ENCODE measurements at places on chromosomes 1 and 21. TPM values are rescaled to one million over a fixed set of nuclear protein-coding genes. Genes with fewer than 3 reads are reported as not detected.

ADAMTS4 gene
- total RNA-seq: 0.57 TPM

SV2A gene
- 1.5 TPM for total RNA-seq

KRTAP13-2 gene
- 2.3 TPM for total RNA-seq

AMY2B gene
- total RNA-seq: 8.5 TPM

CCDC185 gene
- total RNA-seq: not detected

OR14A2 gene
- not detected for total RNA-seq

KIAA1614 gene
- 0.74 TPM for total RNA-seq

FMO2 gene
- 1.1 TPM for total RNA-seq

C1orf141 gene
- not detected for total RNA-seq

OR2M3 gene
- not detected for total RNA-seq

MANEAL gene
- 18.2 TPM for total RNA-seq

SAMSN1 gene
- 2.5 TPM for total RNA-seq

SLFNL1 gene
- total RNA-seq: 0.30 TPM

BCAR3 gene
- 47.7 TPM for total RNA-seq

- DNase-seq: no peak
Observed at GRCh38 chr1:178254433-178254832, 160.5 kb downstream of the RASAL2 start.

DNA sequence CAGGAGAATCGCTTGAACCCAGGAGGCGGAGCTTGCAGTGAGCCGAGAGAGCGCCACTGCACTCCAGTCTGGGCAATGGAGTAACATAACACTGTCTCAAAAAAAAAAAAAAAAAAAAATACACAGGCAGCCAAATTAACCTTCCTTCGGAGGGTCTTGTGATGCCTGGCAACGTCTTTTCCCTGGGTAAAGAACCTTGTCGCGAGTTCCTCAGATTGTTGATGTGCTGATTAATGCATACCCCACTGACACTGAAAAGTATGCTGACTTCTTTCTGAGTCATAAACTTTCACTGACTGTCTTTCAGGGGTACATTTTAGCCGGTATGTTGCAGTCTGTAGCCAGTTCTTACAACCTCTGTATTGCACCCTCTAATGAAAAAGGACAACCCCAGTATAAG, 95.1 kb upstream of the SOD1 start:
- DNase-seq: no peak

GRCh38 chr1:54566438-54567141, 18.6 kb downstream of the ACOT11 start:
- DNase-seq: no peak

DNA sequence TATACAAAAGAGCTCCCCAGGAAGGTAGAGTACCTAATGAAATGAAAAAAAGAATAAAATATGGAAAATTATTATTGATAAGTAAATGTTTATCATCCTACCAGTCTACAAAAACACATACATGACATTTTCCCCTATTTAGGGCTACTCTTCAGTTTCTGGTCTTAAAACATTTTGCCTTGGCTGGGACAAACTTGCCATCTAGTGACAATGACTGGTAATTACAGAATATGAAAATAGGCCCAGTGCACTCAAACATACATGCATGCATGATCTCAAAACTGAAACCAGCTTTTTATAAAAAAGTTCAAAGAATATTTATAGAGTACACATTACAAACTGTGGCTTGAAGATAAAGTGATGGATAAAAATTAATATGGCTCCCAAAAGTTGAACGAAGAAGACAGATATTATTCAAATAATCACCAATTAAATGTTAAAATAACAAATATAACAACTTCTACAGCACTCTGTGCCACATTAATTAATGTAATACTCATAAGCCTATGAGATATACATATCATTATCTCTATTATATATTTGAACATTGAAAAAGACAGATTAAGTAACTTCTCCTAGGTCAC, 10.5 kb upstream of the RNPC3 start:
- no peak for DNase-seq

DNA sequence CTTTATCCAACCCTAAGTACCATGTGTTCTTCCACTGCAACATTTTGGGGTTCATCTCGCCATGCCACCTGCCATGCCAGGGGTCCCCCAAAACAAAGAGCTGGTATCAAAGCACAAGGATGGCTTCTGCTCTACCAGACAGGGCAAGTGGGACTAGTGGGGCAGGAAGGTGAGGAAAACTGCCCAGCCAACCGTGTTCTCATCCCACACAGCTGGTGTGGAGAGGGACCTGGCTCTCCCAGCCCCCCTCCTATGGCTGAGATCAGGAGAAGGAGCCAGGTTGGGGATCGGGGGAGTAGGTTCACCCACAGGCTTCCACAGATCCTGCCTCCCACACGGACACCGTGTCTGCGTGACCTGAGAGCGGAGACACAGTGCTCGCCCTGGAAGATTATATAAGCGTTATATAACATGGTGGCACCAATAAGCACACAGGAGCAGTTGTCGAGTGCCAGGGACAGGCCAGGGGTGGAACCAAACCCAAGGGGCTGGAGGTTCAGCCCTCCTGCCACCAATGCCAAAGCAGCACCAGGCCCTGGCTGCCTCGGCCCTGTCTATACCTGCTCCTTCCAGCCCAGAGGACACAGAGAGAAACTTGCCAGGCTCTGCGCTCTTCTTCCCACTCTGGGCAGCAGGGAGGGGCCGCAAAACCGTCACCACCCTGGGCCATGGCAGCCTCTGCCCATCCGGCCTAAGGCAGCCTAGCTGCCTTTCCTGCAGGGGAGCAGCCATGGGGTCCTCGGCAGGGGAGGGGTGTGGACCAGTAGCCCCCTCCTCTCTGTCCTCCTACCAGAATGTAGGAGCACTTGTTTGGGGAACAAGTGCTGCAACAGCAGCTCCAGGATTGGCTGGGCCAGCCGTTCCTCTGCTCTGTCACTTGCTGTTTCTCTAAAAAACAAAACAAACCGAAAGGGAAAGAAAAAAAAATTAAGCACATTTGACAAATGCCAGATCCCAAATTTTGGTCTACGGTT, 43.5 kb downstream of the CD34 start:
- DNase-seq: peak; percentile 65

DNA sequence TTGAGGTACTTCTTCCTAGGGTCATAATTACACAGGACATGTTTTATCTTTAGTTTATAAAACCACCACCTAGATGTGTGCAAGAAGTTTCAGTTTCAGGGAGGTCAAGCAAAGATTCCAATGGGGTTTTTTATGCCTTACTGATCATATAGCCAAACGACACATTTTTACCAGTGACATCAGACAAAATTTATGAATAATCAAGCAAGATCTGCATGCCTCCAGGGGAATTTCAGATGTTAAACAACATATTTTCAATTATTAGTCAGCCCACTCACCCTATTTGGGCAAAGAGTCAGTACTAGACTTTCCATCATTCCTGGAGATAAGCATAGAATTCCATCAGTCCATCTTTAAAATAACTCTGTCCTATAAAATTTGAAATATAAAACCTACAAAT, 867.4 kb downstream of the KCNT2 start:
- DNase-seq: no peak

DNA sequence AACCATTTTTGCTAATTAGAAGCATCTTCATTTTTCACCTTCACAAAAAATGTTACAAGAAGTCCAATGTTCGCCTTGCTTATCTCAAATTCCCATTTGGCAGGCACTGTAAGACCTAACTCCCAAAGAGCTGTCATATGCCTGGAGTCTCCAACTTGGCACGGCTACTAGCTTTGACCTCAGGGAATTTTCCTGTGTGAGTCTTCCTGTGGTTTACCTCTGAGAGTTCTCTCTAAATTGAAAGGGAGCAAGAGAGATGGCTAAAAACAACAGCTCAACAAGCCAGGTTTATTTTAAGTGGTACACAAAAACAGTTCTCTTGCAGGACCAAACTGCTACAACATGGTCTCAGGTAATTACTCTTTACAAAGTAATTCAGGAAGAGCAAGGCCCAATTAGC, 756.0 kb upstream of the ADGRL2 start:
- DNase-seq: no peak

- no peak for DNase-seq
Observed at GRCh38 chr1:219626865-219627264, 14.0 kb upstream of the ZC3H11B start.

DNA sequence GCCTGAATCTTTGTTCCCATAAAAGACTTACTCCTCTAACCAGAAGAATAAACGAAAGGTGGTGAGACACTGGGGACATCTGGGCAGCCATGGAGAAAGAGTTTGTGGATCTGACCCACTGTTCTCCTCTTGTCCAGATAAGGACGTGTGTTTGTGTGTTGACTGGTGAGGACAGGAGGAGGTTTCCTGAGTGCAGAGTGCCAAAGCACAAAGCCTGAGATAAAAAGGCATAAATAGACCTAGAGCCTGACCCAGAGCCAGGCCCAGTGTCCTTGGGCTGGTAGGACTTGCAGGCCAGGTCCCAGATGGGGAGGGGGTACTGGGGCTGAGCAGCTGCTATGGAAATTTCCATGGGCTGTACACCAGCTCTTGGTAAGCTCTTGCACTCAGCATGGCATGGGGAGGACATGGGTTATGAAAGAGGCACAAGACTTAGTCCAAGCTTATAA, 19.6 kb upstream of the COQ8A start:
- no peak for DNase-seq

DNA sequence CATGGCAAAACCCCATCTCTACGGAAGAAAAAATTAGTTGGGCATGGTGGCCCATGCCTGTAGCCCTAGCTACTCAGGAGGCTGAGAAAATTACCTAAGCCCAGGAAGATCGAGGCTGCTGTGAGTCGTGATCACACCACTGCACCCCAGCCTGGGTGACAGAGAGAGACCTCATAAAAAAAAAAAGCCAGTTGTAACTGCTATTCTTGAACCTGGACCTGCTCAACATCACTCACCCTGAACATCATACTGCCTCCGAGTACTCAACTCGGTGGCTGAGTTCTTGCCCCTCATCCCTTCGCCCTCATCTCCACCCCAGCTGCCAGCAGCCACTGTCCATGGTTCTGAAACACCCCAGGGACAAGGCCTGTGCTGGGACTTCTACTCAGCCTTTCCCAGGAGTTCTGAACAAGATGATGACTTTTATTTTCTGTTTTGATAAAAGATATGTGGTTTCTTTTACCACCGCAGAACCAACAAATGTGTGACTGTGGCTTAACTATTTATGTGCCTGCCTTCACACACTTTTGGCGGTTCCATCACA, 5.4 kb upstream of the DISP3 start:
- DNase-seq: no peak

- DNase-seq: no peak
Observed at GRCh38 chr1:5892329-5892728, 99.9 kb downstream of the NPHP4 start.

- no peak for DNase-seq
Observed at GRCh38 chr1:236552901-236553300, 29.1 kb downstream of the LGALS8 start.

- no peak for DNase-seq
Observed at GRCh38 chr21:38254970-38255369, 1.8 kb upstream of the KCNJ15 start.

- DNase-seq: no peak
Observed at GRCh38 chr1:230517786-230518185, 91.7 kb upstream of the PGBD5 start.

DNA sequence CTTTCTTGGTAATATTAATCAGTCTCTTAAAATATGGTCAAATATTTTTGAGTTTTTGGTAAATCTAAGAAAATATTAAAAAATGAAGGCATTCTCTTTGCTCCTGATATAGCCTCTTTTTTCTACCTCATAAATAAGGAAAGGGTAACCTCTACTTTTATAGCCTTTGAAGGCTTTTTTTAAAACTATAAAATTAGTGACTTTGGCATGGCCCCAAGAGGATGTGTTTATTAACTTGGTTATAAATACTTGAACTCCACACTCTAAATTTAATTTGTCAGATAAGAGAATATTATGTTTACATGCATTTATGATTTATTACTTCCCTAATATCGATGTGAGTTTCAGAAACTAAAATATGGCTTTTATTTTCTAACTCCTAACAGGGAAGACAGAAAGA, 60.3 kb downstream of the LMO4 start:
- no peak for DNase-seq

GRCh38 chr1:74505928-74506710, 6.3 kb downstream of the LRRC53 start:
- no peak for DNase-seq

DNA sequence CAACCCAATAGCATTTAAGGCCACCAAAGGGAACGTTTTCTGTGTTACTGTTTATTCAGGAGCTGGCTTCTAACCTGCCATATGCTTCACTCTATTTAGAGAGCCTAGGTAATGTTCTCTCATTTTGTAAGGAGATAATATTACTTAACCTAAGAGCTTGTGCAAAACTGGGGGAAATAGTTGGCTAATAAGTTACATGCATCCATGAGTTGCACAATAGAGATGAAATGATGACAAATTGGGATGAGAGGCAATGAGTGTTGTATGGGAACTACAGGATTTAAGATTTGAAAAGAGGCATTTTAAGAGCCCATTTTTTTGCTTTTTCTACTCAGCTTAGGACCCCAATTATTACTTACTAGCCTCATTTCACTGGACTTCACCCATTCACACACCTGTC, 151.0 kb downstream of the ST6GALNAC3 start:
- DNase-seq: no peak

DNA sequence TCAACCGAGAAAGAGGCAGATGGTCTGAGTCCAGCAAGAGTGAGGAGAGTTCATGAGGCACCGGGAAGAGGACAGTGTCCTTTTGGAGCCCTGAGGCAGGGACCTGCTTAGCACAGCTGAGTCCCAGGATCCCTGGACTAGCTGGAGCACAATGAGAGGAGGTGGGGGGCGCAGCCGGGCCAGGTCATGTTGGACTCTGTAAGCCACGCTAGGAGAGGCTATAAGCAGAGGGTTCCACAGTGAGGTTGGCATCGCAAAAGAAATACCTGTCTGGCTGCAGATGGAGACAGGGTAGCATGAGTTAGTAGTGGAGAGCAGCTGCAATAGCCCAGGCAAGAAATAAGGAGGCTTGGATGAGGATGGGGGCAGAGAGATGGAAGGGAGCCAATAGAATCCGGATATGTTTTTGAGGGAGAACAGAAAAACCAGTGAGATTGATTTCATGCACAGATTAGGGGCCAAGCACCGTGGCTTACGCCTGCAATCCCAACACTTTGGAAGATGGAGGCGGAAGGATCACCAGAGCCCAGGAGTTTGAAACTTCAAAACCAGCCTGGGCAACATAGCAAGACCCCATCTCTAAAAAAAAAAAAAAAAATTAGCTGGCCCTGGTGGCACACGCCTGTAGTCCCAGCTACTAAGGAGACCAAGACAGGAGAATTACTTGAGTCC, 98.2 kb downstream of the DHRS3 start:
- DNase-seq: no peak

GRCh38 chr1:116508984-116509980, 61.5 kb downstream of the CD58 start:
- peak; percentile 64 for DNase-seq

DNA sequence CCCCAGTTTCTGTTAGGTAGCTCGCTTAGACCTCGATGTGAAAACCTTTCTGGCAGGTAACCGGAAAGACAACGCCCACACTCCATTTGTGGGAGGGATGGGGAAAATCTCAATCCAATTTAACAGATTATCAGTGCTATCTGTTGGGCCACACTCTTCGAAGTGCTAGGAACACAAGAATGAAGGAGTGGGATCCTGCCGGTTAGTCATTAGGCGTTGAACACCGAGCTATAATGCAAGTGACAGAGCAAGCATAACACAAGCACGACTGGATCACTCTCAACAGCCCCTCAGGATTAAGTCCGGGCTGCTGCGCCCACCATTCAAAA, 531 bp downstream of the SNIP1 start:
- DNase-seq: no peak

Measured in colonic mucosa (tissue), 4 donors.